ENCODE measurements at places on chromosomes 4 and X.

- no peak for DNase-seq
Observed at GRCh38 chrX:16628946-16629595, 20.9 kb upstream of the S100G start.

GRCh38 chr4:1035510-1035909, 24.1 kb downstream of the FGFRL1 start:
- no peak for DNase-seq

GRCh38 chrX:148567229-148567628, 66.8 kb downstream of the AFF2 start:
- DNase-seq = no peak

- no peak for DNase-seq
Observed at GRCh38 chr4:164935363-164935762, 42.1 kb downstream of the TRIM61 start.

- DNase-seq = no peak
Observed at GRCh38 chrX:36581030-36581429, 427.1 kb upstream of the FAM47C start.

GRCh38 chrX:110415440-110416170, 57.0 kb downstream of the RTL9 start:
- DNase-seq = no peak

GRCh38 chr4:28014469-28014868, 1153.8 kb downstream of the STIM2 start:
- DNase-seq = no peak

GRCh38 chr4:165288226-165288625, 39.2 kb upstream of the MSMO1 start:
- DNase-seq = no peak

DNA sequence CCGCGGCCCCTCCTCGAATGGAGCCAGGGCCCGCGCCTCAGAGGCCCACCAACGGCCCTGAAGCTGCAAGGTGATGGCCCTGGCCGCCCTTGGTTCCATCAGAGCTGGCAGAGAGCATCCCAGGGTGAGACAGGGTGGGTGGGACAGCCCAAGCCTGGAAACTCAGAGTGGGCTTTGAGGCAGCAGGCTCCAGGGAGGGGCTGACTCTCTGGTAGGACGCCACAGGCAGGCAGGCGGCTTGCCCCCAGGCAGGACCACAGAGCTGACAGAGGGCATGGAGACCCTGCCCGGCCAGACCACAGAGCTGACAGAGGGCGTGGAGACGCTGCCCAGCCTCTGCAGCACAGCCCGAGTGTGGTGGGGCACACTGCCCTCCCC, 4.8 kb downstream of the MYL5 start:
- no peak for DNase-seq

- peak; percentile 53 for DNase-seq
Observed at GRCh38 chrX:154002215-154002719, 17.4 kb downstream of the IRAK1 start.

- DNase-seq = no peak
Observed at GRCh38 chr4:14925471-14925870, 76.8 kb upstream of the CPEB2 start.

DNA sequence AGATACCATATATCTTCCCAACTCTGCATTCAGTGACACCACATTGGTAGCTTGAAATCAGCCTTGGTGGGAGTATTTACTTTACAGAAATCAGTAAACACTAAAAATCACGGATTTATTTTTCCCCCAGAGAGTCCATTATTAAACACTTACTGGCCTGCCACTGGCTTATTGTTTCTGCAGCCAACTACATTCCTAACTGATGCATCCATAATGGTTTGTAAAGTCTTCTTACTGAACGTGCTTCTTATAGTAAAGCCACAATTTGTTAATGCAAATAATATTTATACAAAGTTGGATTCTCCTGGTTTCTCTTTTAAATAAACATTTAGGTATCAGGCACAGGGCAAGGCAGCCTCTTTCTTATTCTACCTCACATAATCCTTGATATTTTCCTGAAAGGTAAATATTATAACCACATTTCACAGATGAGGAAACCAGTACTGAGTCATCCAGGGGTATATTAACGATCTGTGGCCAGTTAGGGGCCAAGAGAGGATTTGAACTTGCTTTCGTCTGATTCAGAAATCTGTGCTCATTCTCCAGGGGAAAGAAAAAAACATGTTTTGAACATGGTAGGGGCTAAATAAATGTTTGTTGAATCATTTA, 136.5 kb downstream of the RAB28 start:
- no peak for DNase-seq

- DNase-seq = no peak
Observed at GRCh38 chr4:159326480-159326879, 223.6 kb downstream of the RAPGEF2 start.

DNA sequence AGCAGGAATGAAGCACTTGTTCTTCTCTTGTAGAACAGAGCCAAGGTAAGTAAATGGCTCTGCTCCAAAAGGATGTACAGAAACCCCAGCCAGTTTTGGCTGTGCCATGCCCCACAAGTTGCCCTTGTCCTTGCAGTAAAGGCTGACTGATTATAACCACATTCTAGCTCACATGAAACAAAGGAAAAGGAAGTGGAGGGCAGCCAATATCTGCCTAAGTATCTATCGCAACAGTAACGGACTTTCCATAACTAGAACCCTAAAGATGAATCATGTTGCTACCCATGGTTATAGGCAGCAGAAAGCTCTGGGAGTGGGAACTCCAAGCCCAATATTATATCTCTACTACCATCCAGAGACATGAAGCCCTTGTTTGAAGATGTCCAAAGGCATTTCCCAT, 95.7 kb downstream of the COMMD8 start:
- no peak for DNase-seq

DNA sequence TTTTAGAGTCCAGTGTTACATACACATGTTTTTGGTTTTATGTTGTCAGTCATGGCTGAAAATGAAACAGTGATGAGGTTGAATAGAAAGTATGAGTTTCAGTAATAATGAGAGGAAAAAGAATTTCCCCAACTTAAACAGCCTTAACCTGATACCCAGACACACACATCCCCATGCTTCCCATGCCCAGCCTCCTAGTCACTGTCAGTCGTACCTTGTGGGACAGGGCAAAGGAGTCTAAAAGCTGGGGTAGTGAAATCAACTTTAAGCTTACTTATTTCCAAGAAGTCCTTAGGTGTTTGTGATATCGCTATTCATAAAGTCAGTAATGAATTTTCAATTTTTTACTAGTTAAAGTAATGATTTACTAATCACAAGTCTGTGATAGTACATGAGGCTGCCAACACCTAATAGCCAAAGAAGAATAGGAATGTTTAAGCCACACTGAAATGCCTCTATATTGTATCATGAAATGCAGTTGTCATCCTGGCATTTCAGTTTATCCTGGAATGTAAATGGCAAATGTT, 24.3 kb upstream of the GPR34 start:
- peak; percentile 30 for DNase-seq

DNA sequence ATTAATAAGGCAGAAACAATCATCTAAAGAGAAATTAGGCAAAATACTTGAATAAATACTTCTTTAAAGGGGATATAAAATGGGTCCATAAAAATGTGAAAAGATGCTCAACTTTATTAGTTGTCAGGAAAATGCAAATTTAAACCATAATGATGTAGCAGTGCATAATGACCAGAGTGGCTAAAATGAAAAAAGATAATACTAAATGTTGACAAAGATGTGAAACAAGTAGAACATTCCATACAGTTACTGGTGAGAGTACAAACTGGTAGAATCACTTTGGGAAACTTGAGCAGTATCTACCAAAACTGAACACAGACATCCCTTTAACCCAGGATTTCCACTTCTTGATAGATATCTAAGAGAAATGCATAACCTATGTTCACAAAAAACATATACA, 5.0 kb downstream of the ARSJ start:
- no peak for DNase-seq

DNA sequence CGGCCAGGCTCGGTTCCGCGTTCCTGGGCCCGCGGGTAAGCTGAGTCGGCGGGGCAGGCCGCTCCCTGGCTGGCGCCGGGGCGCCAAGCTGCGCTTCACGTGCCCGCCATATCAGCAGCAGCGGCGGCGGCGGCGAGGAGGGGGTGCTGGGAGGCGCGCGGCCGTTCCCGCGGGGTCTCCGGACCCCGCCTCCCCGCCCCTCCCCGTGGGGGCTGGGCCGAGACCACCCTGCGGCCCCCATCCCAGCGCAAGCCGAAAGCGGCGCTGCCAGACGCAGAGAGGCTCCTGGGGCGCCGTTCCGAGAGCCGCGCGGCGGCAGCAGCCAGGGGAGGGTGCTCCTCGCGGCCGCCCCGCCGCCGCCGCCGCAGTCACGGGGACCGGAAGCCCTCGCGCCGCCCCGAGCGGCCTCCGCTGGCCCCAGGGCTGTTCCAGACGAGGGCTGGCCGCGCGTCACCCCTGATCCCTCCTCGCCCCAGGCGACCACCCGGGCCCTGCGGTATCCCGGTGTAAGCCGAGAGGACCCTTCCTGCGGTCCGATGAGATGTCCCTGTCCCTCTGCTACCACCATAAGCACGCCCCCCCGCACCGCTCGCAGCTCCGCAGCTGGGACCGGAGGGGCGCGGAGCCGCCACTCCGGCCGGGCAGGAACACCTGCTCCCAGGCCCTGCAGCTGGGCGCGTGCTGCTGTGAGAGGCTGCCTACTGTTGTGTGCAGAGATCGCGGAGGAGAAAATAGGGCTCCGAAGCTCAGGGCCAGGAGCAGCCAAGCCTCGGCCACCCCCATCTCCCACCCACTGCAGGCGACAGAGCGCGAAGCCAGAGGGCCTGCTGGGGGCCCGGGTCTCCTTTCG, 7.5 kb upstream of the BCOR start:
- peak; percentile 32 for DNase-seq

- DNase-seq = no peak
Observed at GRCh38 chr4:52102587-52102986, 51.5 kb downstream of the SPATA18 start.

DNA sequence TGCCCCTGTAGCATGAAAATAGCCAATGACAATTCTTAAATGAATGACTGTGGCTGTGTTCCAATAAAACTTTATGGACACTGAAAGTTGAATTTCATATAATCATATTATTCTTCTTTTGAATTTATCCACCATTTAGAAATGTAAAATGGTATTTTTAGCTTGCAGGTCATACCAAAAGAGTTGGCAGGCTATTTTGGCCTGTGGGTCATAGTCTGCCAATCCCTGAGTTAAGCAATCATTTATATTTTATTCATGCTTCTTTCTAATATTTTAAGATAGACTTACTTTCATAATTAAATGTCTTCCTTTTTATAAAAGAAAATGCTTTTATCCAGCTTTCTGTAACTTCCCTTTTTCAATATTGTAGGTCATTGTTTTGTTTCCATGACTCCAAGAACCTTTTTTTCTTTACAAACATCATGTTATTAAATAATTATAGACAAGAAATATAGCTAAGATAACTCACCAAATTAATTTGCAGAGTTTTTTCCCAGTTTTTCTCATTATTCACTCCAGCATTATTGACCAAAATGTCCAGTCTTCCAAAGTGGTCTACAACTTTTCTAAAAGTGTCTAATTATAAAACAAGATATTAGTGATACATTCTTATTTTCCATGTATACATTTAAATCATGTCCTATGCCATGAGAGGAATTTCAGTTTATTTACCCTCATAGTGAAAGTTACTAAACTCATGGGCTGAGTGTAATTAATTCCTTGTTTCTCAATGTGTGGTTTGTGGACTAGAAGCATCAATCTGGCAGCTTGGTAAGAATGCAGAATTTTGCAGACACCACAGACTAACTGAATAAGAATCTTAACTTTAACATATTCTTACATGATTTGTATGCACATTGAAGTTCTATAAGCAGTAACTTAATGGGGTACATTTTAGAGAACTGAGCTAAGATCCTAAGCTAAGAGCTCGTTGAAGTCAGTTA, 4.5 kb downstream of the HPGD start:
- no peak for DNase-seq
